Breast epithelium (tissue), 4 donors: ENCODE measurements at places on chromosomes 1 and 21.

DNA sequence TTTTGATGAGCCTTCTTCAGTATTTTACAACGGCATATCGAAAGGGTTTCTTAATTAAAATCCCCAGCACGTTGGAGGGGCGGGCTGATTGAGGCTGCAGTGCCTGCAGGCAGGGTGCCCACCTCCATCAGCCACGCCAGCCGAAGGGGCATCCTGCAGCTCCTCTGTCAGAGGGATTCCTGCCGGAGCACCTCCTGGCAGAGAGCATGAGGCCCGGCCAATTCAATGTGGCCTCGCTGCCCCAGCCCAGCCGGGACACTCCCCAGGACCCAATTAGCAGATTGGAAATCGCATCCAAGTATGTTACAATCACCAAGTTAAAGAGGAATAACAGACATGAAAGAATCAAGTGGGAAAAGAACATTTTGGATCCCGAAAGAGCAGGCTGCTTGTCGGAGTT, 216.6 kb downstream of the ST6GALNAC3 start:
- H3K27ac ChIP-seq: no peak overlapping the region
- H3K27me3 ChIP-seq: no peaks in the 10 kb centered on the region
- H3K4me1 ChIP-seq: no peaks in the 10 kb centered on the region
- H3K4me3 ChIP-seq: no peak overlapping the region
- DNase-seq: no peak

DNA sequence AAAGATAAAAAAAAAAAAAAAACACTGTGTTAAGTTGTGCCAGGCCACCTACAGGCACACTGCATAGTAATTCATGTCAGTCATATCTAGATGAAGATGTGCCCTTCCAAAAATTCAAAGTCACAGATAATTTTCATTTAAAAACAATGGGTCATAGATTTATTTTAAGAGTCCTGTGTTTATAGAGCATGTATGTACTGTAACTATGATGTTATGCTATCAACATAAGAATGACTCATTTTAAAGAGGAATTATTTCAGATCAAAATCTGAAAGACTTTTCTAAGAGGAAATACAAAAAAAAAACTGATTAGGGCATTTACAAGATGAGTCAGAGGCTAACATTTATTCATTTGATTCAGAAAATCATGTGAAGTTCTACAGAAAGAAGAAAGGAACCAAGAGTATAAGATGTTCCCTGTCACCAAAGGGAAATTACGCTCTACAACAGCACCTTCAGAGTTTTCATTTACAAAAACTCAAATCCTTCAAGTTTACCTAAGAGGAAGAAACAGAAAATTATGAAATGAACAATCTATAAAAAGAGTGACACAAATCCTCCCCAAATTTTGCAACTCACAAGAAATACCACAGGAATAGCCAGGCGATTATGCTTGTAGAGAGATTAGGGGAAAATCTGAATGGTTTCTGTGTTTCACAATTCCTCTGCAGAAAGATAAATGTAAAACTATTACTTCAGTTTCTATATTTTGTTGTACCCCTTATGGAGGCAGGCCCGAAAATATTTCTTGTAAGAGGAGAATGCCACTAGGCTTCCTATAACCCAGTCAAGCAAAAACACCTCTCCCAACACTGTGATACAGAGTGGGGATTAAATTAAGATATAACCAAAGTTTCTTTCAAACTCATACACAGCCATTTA, 13.8 kb downstream of the TP53BP2 start:
- H3K4me1 ChIP-seq: peaks cover 4% of the 10 kb centered on the region
- DNase-seq: no peak
- no peak overlapping the region for H3K4me3 ChIP-seq
- no peaks in the 10 kb centered on the region for H3K36me3 ChIP-seq

- H3K4me1 ChIP-seq: no peaks in the 10 kb centered on the region
- no peaks in the 10 kb centered on the region for H3K36me3 ChIP-seq
- DNase-seq: no peak
- H3K27me3 ChIP-seq: no peaks in the 10 kb centered on the region
Observed at GRCh38 chr1:9382643-9383491, 90.2 kb downstream of the SPSB1 start.

DNA sequence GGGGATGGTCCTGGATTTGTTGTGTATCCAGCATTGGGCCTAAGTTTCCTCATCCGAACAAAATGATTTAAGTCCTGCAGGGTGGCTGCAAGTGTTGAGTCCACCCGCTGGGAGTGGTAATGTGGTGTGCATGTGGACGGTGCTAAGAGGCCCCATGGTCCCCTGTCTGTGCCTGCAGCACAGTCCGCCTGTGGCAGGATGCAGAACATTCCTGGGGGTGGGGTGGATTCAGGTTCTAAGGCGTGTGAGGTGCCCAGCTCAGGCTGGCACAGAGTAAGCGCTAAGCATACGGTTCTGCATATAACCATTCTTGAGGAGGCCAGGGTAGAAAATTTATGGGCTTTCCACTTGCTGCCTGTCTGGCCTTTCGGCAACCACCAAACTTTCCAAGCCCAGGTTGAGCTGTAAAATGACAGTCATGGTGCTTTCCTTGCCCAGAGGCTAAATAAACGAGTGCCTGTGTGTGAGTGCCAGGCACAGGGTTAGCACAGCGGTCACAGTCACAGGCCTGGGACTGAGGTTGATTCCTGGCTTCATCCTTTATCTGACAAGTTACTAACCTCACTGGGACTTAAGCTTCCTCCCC, 30.7 kb downstream of the SLC2A1 start:
- no peak for DNase-seq
- no peak overlapping the region for H3K4me3 ChIP-seq
- H3K27me3 ChIP-seq: no peaks in the 10 kb centered on the region
- H3K4me1 ChIP-seq: no peaks in the 10 kb centered on the region
- no peak overlapping the region for H3K27ac ChIP-seq

DNA sequence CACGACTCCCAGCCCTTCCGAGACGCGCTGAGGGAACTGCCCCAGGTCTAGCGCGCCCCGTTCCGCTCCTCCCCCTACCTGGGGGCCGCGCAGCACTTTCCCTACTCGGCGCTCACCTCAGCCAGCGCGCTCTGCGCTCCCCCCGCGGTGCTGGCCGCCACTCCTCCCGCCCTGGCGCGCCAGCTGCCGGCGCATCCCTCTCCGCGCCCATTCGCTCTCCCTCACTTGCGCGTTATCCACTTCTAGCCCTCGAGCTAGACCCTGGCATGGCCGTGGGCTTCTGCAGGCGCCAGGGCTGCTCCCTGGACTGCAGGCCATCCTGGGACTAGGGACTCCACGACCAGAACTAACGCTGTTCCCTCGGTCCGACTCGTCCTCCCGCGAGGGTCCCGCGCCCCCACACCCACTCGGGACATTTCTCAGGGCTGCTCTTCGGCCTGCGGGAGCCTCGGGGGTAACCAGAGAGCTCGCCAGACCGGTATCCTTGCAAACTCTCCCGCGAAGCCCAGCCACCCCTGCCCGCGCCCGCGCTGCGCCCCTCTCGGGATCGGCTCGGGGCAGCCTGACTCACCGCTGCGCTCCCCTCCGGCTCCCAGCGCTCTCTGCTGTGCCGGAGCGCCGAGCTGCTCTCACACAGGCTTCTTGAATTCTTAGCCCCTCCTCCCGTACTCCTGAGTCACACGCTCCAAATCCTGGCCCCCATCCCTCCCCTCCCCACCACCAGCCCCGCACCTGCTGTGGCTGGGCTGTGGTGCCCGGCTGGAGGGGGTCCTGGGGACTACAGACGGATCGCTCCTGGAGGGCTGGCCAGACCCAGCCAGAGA, at the start of gene NGF:
TSS of gene NGF (minus strand) at position 617 of the 824 bp plus-strand sequence. CDS start 51,454 bp downstream, outside the sequence.
- peak within 1 kb of the TSS; percentile 60 for H3K27ac ChIP-seq
- peaks cover 25% of the 10 kb centered on the region for H3K27me3 ChIP-seq
- DNase-seq: no peak
- H3K4me1 ChIP-seq: no peaks in the 10 kb centered on the region
- no peaks in the 10 kb centered on the region for H3K36me3 ChIP-seq

DNA sequence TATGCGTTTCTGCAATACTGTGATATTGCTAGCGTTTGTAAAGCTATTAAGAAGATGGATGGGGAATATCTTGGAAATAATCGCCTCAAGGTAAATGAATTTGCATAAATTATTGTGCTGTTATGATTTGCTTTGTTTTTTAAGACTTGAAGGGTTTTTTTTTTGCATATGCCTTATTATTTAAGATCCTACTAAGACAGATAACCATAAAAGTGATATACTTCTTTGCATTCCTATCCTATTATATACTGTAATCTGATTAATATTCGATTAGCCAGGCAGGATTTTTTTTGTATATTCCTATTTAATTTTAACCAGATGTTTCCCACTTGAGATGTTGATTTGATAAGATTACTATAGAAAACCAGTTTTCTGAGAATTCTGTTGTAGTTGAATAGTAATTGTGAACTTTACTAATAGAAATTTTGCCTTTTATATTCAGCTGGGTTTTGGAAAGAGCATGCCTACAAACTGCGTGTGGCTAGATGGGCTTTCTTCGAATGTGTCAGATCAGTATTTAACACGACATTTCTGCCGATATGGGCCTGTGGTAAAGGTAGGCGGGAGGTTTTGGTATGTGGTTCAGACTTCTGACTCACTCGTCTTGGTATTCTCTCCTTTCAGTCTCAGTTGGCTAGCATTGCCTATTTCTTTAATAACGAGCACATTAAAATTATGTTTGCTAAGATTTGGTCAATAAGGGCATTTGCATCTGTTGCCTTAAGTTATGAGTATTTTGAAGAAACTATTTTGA, 56.8 kb downstream of the ZBTB17 start:
- no peak overlapping the region for H3K4me3 ChIP-seq
- H3K27ac ChIP-seq: no peak overlapping the region
- no peaks in the 10 kb centered on the region for H3K4me1 ChIP-seq
- no peaks in the 10 kb centered on the region for H3K27me3 ChIP-seq

DNA sequence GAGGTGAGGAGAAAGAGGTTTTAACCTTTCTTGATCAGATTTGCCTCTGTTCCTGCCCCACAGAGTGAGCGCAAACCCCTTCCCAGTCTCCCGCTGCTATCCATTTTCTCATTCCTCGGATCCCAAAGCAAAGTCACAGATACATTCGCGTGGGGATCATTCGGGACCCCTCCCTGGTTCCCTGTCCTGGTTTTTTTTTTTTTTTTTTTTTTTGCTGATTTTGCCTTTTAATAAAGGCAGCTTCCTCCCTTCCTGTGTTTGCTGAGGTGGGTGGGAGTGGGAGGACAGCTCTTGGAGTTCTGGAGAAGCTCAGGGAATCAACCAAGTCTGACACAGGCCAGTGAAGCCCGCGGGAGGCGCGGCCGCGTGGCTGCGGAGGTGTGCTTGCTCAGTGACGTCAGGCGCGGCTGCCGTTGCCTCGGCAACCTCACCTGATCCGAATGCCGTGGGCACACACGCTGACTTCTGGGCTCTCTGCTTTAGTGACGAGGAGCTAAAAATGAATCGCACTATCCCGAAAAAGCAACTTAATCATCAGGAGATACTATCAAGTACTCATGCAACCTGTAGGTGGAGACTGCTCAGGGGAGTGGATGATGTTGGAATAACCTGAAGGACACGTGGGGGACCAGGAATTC, 106.4 kb downstream of the TBX19 start:
- peak overlapping the region; percentile 22 for H3K4me3 ChIP-seq
- H3K27ac ChIP-seq: no peak overlapping the region
- no peaks in the 10 kb centered on the region for H3K4me1 ChIP-seq
- no peaks in the 10 kb centered on the region for H3K36me3 ChIP-seq
- no peaks in the 10 kb centered on the region for H3K27me3 ChIP-seq
- DNase-seq: peak; percentile 35

DNA sequence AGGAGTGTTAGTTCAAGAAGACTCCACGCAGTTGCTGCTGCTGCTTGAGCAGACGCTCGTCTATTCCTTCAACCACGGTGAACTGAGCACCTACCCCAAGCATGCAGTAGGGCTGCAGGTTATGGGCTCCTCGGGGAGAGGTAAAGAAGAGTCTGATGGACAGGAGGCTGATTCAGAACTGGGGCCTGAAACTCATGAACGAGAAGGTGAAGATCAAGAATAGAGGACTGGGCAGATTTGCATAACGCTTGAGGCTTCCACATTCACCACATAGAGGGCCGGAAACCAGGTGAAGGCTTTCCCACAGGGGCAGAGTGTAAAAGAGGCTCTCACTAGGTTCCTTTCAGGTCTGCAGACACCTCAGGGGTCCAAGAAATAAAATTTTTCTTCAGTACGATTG, 9.1 kb downstream of the ABCA4 start:
- H3K4me3 ChIP-seq: no peak overlapping the region
- no peaks in the 10 kb centered on the region for H3K36me3 ChIP-seq
- H3K27me3 ChIP-seq: no peaks in the 10 kb centered on the region
- H3K4me1 ChIP-seq: no peaks in the 10 kb centered on the region

DNA sequence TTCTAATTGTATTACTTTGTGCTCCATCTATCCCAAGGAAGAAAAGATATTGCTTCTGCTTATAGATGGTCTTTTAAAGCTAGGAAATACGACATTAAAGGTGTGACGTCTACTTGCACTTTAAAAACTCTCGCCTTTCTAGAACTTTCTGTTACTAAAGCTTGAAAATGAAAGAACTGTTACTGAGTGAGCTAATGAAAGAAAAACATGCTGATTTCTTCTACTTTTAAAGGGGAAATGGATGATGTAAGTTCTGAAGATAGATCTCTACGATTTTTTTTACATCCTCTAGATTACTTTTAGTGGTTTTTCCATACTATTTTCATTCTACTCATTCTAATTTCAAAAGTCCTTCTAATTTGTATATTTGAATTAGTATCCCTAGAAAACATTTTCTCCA, 387.5 kb downstream of the USP25 start:
- H3K27ac ChIP-seq: peak overlapping the region; percentile 58
- H3K36me3 ChIP-seq: no peaks in the 10 kb centered on the region
- no peak overlapping the region for H3K4me3 ChIP-seq

DNA sequence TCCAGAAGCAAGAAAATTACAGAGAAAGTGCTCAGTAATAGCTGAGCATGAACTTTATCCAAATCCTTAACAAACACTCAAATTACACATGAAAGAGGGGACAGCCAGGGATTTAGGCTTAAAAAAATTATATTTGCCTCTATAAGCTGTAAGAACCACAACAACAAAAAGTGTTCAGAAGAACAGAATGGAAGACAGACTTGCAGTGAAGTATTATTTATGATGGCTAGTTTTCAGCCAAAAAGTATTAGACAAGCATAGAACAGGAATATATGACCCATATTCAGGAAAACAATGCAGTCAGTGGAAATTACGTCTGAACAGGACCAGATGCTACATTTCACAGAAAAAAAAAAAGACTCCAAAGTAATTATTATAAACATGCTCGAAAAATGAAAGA, 1246.3 kb downstream of the NCAM2 start:
- no peak overlapping the region for H3K4me3 ChIP-seq
- H3K27me3 ChIP-seq: no peaks in the 10 kb centered on the region
- H3K36me3 ChIP-seq: peaks cover 3% of the 10 kb centered on the region
- no peak overlapping the region for H3K27ac ChIP-seq
- H3K4me1 ChIP-seq: no peaks in the 10 kb centered on the region
